SW480 (cell line): ENCODE measurements at places on chromosomes 3 and 15.

DNA sequence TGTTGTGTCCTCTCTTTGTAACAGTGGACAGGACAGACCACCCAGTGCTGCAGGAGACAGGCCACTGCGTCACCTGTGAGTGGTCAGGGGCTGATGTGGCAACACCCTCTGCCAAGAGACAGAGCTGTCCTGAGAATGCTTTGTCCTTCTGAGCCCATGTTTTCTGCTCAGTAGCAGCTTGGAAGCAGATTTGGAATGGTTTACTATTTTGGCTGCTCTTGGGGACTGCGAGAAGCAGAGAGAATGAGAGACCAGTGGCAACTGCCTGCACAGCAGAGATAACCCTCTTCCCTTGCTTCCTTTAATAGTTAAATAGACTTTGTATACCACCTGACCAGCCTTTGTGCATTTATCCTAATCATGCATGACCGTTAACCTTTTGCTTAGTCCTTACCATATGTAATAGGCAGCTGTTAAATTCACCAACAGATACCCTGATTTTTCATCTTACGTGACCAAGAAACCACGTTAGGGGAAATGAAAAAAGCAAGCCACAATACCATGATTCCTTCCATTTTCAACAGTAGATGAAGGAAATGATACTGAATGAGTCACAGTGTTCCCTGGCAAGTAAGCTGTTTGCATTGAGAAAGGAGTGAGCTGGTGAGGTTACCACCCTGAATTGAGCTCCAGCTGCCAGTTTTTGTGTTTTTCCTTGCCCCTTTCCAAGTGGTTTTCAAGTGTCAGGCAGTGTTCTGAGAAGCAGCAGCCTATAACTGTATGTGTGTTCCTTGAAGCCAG, 35.5 kb downstream of the B3GALNT1 start:
- no peak for DNase-seq

DNA sequence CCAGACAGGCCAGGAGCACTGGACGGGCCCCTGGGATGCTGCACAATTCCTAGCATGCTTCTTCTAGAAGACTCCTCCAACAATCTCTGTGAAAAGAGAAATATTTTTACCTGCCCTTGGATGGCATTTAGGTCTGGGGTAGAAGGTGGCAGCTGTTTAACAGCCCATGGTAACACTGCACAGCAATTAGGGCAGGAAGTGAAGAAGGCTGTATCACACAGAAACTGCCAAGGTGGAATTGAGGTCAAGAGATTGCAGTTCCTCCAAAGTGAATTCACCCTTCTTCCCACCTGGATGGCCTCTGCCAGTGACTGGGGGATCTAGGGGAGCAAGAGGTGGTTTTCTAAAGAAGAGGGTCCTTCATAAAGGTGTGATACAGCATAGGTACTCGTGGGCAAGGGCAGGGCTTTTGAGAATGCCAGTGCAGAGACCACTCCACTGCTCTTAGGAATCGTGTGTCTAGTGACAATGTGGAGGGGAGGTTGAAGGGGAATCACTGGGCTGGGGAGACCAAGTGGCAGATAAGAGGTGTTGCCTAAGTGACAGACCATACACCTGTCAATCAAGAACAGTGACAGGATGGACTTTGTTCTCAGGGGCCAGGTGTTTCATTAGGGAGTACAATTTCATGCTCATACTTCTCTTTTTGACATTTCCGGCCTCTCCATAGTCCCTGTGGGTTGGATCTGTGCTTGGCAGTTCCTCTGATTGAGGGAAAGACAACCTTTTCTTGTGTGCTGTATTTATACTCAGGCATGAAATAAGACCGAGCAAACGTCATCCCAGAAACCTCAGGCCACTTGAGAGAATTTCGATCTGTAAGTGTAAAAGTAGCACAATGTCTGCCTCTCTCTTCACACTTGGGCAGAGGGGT, 83.5 kb upstream of the BCL6 start:
- DNase-seq, result peak; percentile 20

DNA sequence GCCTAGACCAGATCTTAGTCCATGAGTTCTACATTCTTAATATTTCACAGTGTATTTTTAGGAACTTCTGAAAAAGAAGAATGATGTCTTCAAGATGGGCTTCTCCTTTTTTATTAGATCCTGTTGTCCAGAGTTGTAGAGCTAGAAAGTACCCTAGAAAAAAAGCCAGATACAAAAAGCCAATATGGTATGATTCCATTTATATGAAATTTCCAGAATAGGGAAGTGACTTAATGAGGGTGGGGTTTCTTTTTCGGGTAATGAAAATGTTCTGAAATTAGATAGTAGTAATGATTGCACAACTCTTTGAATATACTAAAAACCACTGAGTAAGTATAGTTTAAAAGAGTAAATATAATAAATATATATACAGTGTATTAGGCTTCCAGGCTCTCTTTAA, 116.9 kb downstream of the NFKBIZ start:
- DNase-seq, result no peak

DNA sequence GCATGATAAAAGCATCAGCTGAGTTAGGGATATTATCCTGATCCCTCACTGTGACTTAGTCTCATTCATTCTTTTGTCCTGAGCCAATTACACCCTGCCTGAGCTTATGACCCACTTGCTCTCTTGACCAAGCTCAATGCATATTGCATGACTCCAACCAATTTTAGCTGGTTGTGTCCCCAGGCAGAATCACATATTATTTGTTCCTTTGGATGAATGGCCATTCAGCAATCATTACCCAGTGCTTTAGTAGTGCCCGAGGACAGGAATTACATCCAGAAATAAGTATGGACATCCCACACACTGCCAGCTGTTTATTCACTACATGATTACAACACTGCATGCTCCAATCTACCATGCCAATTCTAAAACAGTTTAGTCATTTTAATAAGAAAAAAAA, 322.5 kb downstream of the ZBBX start:
- DNase-seq, result no peak

GRCh38 chr3:66198437-66199088, 22.2 kb upstream of the SLC25A26 start:
- no peak for DNase-seq

GRCh38 chr3:67529337-67529736, 125.1 kb downstream of the SUCLG2 start:
- no peak for DNase-seq

DNA sequence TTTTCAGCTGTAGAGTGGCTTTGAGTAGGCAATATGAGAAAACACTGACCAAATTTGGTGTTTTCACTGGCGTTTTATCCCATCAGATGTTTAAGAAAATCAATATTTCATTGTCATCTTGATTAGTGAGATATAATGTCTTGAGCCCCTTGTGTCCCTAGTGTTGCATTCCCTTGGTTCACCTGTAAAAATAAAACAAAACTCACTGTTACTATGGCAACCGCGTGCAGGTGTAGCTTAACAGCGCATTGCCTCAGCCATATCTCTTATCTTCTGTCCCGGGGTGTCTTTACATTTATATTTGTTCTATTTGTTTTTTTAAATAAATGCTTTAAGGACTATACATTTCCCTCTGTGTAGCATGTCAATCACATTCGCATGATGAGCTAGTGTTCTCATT, 551.6 kb downstream of the ZIC1 start:
- DNase-seq, result no peak

DNA sequence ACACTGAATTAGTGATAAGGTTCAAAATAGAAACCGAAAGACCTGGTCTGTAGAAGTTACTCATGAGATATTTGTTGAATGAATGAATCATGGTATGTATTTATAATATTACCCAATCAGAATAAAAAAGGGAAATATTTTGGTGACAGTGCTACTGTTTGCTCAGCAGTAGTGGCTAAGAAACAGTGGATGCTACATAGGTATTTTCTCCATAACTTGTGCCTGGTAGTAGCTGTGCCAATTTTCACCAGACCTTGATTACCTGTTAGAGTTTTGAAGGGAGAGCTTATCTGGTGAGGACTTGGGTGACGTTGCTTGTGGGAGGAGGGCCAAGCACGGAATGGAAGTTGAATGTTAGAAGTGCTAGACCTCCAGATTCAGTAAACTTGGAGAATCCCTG, 14.3 kb downstream of the LIMD1 start:
- DNase-seq, result no peak

DNA sequence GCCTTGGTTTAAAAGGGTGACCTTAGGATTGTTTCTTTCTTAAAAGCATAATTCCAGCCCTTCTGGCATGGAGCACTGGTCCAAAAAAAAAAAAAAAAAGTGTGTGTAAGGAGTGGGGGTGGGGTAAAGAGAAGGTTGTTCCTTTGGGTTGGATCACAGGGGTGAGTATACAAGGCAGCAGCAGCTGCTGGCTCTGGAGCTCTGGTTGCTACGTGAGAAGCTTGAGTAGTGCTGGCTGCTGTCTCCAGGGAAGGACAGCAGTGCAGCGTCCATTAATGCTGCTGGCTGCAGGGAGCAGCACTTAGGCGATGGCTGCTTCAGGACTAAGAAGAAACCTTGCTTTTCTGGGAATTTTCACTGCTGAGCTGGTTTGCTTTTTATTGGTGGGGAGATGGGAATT, 2.3 kb downstream of the SETD5 start:
- peak; percentile 76 for DNase-seq

- peak; percentile 8 for DNase-seq
Measured at GRCh38 chr3:44942202-44942921, 33.6 kb downstream of the ZDHHC3 start.

GRCh38 chr3:48678566-48679380, 6.9 kb downstream of the NCKIPSD start:
- DNase-seq, result no peak

GRCh38 chr3:99920481-99921376, 103.1 kb downstream of the CMSS1 start:
- DNase-seq, result no peak

DNA sequence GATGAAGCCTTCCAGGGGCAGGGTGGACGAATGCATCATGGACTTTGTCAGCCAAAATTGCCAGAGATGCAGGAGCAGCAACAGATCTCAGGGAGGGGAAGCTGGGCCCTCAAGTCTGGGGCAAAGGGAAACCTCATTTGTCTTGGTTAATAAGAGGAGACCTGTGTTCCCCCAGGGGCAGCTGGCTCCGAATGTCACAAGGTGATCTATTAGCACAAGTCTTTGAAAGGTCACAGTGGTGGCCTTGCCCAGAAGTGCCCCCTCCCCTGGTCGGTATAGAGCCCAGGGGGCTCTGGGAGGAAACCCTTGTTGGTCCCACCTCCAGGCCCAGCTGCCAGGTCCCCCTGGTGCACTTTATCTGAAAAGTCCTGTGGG, 46.2 kb downstream of the ABTB1 start:
- no peak for DNase-seq

DNA sequence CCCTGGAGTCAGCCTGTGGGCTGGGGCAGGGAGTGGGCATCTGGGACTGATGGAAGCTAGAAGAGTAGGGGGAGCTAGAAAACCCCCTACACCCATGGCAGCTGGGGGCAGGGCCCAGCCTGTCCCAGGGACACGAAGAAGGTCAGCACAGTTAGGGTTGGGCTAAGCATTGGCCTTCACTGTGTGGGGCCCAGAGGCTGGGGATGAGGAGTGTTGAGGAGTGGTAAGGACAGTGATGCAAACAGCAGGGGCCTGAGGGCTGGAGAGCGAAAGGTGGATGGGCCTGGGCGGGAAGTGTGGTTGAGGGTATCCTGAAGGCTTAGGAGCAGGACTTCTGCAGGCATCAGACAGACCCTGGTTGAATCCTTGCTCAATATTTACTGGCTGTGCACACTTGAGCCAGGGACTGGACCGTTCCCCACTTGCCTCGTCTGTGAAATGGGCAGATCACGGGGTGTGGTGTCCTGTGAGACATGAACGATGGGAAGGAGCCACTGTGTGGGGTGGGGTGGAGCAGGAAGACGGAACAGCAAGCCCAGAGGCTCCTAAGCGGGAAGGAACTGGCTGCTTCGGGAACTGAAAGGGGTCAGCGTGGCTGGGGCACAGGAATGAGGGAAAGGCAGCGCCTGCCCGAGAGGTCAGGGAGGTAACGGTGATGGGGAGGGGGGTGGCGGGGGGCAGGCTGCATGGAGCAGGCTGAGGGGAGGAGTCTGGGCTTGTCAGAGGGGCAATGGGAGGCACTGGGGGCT, 7.3 kb downstream of the PRKCD start:
- DNase-seq, result no peak

DNA sequence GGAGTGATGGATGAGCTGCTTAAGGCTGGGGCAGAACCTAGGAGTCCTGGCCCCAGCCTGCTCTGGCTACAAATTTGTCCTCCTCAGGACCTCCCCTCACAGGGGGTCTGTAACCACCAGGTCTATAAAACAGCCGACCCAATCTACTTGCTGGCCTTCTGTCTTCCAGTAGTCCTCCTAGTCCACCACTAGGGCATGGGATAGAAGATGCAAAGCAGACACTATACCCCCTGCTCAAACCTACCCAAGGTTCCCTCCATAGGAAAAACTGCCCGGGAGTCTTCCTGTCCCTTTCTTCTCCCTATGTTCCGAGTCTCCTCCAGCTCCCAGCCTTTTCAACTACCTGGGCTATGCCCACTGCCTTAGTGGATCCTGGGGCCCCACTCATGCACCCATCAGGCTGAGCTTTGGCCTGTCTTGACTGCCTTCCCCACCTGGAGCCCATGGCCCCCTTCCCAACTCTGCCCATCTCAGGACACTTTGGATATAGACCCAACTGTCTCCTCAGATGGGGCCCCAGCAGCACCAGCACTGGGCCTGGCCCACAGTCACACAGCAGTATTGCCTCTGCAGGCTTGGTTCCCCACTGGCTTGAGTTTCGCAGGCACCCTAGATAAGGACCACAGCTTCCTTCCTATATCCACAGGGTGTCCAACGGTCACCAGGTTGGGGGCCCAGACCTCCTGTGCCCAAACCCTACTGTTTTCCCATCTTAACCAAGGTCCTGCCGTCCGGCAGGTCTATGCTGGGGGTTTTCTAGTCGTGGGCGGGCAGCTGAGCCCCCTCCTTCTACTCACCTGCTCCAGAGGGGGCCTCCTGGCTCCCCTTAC, 1.1 kb downstream of the HYAL3 start:
- DNase-seq, result no peak

GRCh38 chr3:157098121-157098822, 61.7 kb downstream of the CCNL1 start:
- DNase-seq, result no peak

DNA sequence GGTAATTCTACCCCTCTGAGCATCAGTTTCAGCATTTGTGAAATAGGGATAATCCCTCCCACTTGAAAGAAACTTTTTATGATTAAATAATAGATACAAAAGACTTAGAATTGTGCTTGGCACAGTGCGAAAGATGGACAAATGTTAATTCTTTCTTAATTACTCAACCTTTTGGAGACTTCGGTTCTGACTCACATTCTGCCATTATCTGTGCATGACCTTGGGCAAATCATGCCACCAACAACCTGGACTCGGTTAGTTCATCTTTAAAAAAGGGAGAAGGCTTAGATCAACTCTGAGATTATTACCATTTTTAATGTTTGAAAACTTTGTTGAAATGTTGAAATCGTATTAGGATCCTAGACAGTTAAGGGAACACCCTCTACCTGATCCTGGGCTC, 40.6 kb upstream of the POLR2M start:
- DNase-seq, result no peak
